Activated naive CD4-positive, alpha-beta T cell treated with Interleukin-2 at 50 U/mL for 16 hours (primary cell): ENCODE measurements at places on chromosomes 5 and 9.

GRCh38 chr9:6944093-6944551 lies 186.3 kb downstream of the KDM4C start:
- DNase-seq = no peak

DNA sequence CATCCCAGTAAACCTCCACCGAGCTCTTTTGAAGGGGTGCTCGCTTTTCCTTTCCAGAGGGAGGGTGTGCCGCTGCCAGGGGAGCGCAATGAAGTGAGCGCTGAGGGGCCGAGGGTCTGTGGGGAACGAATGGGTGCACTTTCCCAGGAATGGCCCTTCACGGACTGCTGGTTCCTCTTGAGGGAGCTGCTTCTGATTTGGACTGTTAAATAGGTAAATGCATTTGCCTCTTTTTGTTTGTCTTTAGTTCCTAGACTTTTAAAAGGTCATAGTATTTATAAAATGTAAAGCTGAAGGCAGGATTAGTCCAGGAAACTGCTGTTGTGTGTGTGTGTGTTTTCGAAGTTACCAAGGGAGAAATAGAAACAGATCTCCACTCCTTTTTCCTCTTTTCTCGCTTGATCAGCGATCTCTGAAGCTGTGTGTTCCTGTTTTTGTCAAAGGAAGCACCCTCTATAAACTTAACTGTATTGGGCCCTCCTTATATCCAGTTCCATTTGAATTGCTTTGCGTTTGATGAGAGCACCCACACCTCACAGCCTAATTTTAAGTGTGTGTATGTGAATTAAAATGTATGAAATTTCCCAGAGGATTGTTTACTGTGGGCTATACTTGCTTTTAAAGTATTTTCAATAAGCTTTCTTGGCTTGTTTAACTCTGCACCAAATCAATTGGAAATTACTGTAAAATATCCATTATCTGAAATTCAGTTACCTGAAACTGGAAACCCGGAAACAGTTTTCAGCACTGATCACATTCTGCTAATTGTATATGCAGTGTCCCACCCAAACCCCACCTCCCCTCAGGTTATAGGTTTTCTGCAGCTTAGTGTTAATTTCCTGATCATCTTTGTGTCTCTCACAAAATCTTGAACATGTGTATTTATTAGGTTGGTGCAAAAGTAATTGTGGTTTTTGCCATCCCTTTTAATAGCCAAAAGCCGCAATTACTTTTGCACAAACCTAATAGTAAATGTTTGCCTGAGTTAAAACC lies 966 bp downstream of the SNX2 start:
- DNase-seq = no peak

DNA sequence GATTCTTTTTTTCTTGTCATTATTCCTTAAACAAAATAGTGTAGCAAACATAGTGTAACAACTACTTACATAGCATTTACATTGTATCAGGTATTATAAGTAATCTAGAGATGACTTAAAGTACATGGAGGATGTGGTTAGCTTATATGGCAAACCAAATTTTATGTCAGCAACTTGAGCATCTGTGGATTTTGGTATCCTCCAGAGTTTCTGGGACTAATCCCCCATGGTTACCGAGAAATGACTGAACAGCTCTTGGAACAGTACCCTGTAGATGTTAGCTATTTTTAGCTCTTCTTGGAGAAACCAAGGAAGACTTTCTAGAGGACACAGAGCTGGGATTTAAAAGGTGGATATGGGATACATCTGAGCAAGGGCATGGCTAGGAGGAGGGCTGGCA lies 157.6 kb upstream of the KLF4 start:
- no peak for DNase-seq

DNA sequence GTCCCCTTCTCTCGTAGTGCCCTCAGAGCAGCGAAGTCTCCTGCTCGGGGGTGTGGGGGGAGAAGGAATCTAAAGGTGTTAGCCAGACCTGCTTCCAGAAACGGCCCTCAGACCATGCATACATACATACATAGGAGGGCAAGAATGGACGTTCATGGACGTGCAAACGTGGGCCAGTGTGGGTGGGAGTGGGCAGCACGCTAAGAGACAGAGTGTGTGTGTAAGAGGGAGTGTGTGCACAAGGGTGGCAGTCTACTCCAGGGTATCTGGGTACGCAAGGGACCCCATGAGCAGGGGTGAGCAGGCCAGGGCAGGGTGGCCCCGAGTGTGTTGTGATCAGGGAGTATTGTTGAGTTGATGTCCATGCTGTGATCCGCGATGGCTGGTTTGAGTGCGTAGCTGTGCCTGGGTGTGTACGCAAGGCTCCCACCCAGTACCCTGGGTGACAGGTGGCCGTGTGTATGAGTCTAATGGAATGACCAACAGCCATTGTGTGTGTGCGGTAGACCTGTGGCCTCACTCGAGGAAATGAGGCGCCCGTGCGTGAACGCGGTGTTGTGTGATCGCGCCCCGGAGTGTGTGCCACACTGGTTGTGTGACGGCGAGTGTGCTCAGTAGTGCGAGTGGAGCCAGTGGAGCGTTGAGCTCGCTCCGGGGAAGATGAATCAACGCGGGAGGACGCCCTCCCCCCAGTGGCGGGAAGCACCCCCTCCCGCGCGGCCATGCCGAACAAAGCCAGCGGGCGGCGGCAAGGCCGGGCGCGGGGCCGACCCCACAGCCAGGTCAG lies 826 bp downstream of the GPRIN1 start:
- DNase-seq = peak; percentile 21

DNA sequence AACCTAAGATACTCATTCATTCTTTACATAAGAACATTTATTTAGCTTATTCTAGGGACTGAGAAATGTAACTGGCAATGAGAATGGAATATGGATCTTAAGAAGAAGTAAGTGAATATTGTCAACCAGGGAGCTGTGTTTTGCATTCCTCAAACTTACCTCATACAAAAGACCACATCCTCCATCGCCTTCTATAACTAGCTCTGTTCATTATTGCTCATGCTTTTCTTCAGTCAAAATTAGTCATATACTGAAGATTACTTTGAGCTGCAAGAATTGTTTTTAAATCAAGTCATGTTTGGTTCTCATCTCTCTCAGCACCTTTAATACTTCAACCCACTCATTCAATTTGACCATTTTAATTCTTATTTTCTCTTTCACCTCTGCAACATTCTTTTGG lies 140.3 kb upstream of the RASA1 start:
- no peak for DNase-seq
